ENCODE measurements at places on chromosomes 5 and 9. TPM values are rescaled to one million over a fixed set of nuclear protein-coding genes. Genes with fewer than 3 reads are reported as not detected.

DNA sequence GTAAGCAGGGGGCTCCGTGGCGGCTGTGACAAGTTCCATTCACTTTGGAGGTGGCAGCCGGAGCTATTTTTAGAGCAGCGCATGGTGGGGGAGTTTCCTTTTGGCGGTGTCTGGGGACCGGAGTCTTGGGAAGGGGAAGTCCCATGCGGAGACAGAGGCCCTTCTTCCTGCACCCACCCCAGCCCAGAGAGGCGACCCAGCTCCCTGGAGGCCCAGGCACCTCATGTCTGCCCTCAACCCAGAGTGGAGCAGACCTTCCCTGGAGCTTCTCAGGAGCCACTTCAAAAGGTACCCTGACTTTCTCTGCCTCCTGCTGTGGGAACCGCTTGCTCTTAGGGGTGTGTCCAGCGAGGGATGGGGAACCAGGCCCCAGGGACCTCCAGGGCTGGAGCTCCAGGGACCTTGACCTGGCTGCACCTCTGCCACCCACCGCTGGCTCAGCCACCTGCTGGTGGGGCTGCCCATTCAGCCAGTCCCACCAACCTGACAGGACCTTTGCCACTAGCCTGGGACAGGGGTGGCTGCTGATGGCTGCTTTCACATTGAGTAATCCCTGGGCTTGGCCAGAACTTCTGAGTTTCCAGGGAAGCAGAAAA, 34.1 kb downstream of the NEK6 start:
- DNase-seq, result no peak

DNA sequence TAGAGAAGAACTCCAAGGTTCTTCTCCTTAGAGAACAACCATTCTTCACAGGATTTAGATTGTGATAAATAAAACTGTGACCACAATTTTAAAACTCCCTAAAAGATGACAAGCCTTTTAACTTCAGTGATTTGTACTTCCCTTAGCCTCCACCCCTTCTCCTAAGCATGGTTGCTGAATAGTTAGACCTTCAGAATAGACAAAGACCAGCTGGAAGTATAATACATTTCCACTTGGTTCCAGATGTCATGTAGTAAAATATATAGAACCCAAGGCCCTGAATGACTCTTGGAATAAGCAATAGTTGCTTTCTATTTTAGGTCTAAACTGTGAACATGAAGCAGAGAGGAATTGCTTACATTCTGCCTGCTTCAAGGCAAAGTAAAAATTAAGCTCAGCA, 208.7 kb downstream of the ARRDC3 start:
- DNase-seq, result no peak

MTMR12 gene
- 24.8 TPM for polyA plus RNA-seq

FBN2 gene
- polyA plus RNA-seq, result 0.62 TPM

GLIPR2 gene
- polyA plus RNA-seq, result 74.7 TPM

SIT1 gene
- polyA plus RNA-seq, result 0.60 TPM
